GM18507 (cell line): ENCODE measurements at places on chromosomes 4 and X.

GRCh38 chr4:109547394-109547793 lies 12.7 kb upstream of the MCUB start:
- DNase-seq = no peak

- DNase-seq = no peak
These were observed 1.1 kb downstream of the TMEM35A start for GRCh38 chrX:101079736-101080270.

GRCh38 chr4:19030536-19030935 lies 1009.0 kb upstream of the LCORL start:
- DNase-seq = no peak

- DNase-seq = no peak
These were observed 86.0 kb upstream of the NMU start for GRCh38 chr4:55722132-55722531.

DNA sequence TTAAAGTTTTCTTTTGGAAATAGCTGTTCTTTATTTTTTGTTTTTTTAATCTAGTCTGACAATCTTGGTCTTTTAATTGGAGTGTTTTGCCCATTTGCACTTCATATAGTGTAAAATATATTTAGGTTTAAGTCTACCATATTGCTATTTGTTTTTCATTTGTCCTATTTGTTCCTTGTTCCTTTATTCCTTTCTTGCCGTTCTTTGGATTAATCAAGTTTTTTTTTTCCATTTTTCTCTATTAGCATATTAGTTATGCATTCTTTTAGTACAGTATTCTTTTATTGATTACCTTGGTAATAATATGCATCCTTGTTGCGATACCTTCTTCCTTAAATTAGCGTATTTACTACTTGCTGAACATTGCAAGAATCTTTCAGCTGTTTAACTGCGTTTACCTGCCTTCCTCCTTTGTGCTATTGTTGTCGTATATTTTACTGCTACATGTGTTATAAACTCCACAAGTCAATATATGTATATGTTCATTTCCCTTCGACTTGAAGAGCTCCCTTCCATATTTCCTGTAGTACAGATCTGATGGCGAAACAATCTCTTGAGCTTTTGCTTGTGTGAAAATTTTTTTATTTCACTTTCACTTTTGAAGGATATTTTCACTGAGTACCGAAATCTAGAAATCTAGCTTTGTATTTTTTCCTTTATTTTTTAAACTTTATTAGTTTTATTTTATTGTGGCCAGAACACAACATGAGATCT lies 23.9 kb upstream of the RNF212 start:
- DNase-seq = no peak

GRCh38 chr4:1222036-1222789 lies 26.7 kb downstream of the CTBP1 start:
- DNase-seq = no peak
